ENCODE measurements at places on chromosomes 2 and 18.

DNA sequence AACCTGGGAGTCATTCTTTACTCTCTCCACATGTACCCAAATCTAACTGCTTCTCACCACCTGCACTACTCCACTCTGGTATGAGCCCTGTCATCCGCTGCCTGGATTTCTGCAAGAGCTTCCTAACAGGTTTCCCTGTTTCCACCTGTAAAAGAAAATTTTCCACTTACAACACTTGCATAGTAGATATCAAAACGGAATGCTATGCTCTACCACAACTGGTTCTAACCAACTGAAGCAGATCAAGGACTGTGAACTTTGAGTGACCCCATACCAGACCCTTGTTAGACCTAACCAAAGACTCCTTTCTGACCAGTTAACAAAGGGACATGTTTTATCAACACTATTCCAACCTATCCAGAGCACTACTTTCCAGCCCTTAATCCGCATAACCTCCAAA lies 3.8 kb upstream of the TMEM131 start:
- no peak for DNase-seq
- 0 out of 2 replicates have a peak, but pooled peaks cover 1% of the 10 kb centered on the region for H3K4me1 ChIP-seq
- no peak overlapping the region for H3K27ac ChIP-seq

GRCh38 chr2:28643911-28644334 lies 107.7 kb upstream of the PPP1CB start:
- peaks cover 3% of the 10 kb centered on the region for H3K4me1 ChIP-seq
- H3K4me3 ChIP-seq, result no peak overlapping the region
- DNase-seq, result no peak
- H3K27me3 ChIP-seq, result no peaks in the 10 kb centered on the region
- H3K27ac ChIP-seq, result no peak overlapping the region

DNA sequence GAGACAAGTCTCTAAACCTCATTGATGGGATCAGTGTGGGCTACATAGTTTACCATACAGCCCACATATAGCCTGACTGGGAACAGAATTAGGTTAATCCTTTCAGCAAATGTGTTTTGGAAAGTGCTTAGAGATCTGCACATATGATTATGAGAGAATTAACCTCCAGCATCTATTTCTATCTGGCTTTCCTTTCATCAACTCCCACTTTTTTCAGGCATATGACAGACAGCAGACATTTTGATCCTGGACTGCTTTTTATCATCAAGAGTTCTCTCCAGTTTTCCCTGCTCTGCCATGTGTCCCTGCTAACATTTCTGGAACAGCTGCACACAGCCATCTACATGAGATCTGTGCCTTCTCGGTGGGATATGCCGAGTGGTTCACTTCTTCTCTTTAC lies 139.5 kb upstream of the LRP1B start:
- H3K27ac ChIP-seq, result no peak overlapping the region
- DNase-seq, result no peak
- no peak overlapping the region for H3K4me3 ChIP-seq
- H3K36me3 ChIP-seq, result no peaks in the 10 kb centered on the region

DNA sequence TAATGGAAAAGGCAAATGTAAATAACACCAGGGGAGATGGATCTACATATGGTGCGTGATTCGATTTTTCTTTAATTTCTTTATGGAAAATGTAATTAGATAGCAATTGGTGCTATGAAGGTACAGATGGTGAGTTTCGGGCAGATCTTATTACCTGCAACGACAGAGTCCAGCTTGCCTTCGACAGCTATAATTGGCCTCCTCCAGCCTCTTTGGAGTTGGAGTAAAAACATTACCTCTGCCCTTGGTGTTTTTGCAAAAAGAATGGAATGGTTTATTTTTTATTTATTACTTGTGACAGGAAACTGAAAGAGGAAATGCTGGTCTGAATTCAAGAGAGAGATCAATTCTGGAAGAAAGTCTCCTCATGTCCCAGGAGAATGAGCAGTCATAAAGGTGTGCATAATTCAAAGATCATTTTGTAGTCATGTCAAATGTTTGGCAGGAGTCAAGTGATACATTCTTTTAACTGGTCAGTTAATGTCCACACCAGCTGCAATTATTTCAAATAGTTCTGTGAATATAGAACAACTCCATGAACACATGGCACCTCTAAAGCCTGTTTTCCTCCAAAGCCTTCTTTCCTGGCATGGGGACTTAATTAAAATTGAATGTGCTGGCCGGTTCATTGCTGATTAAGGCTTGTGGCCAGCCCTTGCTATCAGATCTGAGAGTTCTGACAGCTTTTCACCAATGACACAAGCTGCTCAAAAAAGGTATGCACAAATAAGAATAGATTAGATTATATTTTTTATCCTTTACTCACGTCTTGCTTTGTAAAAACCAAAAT lies 46.9 kb upstream of the KCNH7 start:
- H3K4me1 ChIP-seq, result no peaks in the 10 kb centered on the region
- H3K27ac ChIP-seq, result no peak overlapping the region
- no peak for DNase-seq
- no peaks in the 10 kb centered on the region for H3K27me3 ChIP-seq
- no peaks in the 10 kb centered on the region for H3K36me3 ChIP-seq

Measured in iPS DF 6.9 (cell line).